ENCODE measurements at places on chromosomes 2 and 18.
A peak's percentile ranks its signal among the peaks of the same experiment; 100 is the strongest.

GRCh38 chr2:157164891-157165290 is 92.6 kb upstream of the GALNT5 start:
- DNase-seq, result no peak

GRCh38 chr2:232893834-232894233 is 23.8 kb downstream of the SNORC start:
- DNase-seq, result no peak

GRCh38 chr2:2662037-2662846 is 331.2 kb upstream of the MYT1L start:
- no peak for DNase-seq

- no peak for DNase-seq
These were observed 4.8 kb upstream of the STAT4 start for GRCh38 chr2:191155608-191156071.

DNA sequence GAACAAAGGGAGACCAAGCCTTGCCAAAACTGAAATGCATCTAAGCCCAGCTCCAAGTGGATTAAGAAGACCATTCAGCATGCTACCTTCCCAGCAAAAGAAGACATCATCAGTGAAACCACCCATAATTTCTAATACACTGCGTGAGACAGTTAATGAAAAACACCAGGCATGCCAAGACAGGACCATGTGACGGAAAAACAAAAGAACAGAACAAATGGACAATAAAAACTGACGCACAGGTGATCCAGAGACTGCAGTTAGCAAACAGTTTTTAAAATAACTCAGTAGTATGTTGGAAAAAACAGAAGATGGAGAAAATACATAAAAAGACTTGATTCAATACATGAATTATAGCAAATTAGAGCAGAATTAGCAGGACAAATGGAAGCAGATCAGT is 15.3 kb downstream of the FAM168B start:
- no peak for DNase-seq

- DNase-seq, result no peak
These were observed 15.2 kb downstream of the LANCL1 start for GRCh38 chr2:210461401-210461800.

- peak; percentile 50 for DNase-seq
These were observed 861 bp downstream of the SLC39A10 start for GRCh38 chr2:195657634-195658540.

DNA sequence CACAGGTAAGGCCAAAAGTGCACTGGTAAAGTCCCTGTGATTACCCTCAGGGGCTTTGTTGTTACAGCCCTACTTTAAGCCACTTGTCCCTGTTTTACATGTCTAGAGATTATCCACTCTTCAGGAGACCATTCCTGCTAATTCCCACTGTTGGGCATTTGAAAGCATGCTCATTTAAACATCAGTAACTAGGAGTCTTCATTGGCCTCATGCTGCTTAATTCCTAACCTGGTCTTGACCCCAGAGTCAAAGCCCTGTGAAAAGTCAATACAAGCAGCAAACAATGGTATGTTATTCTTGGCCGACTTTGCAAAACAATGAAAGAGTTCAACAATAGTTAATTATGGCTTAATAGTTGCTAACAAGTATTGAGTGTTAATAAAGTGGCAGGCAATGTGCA is 23.2 kb downstream of the AFF3 start:
- no peak for DNase-seq

- DNase-seq, result no peak
These were observed 229.1 kb upstream of the SLC14A2 start for GRCh38 chr18:45386041-45386655.

DNA sequence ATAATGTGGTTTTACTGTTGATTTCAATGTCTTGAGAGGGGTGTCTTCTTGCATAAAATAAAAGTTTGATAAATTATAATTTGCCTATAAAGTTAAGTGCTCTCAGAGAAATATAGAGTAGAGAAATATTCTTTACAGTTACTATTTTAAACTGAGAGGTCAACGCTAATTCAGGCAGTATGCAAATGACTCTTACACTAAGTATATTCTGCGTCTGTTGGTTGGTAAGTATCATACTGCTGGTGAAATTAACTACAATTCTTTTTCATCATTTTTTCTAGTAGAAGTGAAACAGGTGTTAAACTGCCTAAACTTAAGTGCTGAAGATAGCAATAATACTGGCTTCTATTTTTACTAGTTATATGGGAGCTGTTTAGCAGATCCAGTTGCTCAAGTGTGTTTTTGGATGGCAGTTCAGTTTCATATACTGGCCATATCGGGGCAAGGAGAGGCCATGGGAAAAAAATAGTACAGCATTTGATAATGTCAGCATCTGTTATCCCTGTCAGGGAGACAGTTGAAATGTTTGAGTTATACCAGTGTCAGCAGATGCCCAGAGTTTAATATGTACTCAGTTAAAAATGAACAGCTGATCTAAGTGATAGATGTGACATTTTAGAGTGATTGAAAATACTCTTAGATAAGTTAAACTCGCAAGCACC is 86.2 kb downstream of the MIB1 start:
- DNase-seq, result no peak

GRCh38 chr2:15158532-15158931 is 402.6 kb downstream of the NBAS start:
- DNase-seq, result no peak

GRCh38 chr2:54377901-54378493 is 78.1 kb upstream of the SPTBN1 start:
- DNase-seq, result no peak

GRCh38 chr2:176612036-176612435 is 342.8 kb downstream of the MTX2 start:
- DNase-seq, result no peak

GRCh38 chr2:203732953-203733510 is 26.6 kb downstream of the CD28 start:
- DNase-seq, result no peak

GRCh38 chr2:79716266-79716665 is 203.4 kb downstream of the CTNNA2 start:
- DNase-seq, result no peak

DNA sequence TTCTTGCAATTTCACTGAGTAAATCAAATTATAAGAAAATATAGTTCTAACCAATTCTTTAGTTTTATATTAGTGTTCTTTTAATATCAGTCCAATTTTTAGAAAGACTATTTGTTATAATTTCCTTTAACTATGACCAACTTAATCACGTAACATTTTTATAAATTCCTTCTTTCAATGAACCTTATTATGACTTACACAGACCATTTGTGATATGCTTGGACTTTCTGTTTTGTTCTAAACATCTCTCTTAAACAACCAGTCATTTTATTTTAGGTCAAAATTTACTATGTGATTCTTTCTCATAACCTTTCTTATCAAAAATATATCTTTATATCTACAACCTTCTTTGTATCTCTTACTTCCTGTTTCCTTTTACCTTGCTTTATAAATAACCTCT is 39.5 kb upstream of the DYNAP start:
- no peak for DNase-seq

DNA sequence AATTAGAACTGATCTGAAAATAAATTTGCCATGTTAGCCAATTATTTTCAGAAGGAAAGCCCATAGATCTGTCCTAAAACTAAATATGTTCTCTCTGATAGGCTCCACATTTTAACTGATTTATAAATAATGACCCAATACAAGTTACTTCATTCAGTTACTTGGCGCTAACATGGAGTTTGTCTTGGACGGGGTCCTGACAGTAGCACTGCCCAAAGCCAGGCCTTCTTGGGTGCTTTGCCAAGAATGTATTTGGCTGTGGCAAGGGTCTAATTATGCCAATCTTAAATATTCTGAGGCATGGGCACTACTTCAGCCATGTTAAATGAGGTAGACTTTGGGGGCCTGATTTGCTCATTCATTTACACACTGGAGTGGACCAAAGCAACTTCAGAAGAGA is 135.0 kb upstream of the PKDCC start:
- no peak for DNase-seq

DNA sequence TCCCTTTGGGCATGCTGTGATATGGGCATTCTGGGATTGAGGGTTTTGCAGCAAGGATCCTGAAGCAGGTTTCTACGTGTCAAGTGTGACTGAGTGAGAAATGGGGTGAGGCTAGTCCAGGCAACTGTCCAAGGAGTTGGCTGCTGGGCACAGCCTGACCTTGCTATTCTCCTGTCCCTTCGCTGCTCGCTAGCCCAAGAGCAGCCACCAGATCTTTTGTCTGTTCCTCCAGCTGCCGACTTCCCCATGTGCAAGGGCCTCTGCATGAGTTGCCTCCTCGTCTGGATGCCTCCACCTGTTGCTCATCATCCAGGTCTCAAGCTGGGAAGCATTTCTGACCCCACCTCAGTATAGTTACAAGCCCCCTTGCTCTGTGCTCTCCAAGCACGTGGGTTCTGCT is 71.1 kb downstream of the DYSF start:
- no peak for DNase-seq

DNA sequence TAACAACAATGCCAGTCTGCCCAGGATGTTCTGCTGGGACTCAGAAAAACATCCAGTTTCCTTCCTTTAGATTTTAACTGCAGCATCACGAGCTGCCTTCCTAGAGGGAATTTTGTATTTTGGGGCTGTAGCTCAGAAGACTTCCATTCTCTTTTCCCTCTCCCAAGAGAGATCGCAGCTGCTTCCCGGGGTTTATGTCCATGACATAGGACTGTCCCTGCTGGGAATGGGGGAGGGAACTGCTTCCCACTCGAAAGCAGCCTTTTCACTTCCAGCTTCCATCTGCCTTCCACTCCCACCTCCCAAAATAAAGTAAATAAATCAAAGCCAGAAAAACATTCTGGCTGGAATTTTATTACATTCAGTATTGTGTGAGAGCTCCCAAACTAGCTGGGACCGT is 52.4 kb downstream of the LIMS1 start:
- DNase-seq, result no peak

DNA sequence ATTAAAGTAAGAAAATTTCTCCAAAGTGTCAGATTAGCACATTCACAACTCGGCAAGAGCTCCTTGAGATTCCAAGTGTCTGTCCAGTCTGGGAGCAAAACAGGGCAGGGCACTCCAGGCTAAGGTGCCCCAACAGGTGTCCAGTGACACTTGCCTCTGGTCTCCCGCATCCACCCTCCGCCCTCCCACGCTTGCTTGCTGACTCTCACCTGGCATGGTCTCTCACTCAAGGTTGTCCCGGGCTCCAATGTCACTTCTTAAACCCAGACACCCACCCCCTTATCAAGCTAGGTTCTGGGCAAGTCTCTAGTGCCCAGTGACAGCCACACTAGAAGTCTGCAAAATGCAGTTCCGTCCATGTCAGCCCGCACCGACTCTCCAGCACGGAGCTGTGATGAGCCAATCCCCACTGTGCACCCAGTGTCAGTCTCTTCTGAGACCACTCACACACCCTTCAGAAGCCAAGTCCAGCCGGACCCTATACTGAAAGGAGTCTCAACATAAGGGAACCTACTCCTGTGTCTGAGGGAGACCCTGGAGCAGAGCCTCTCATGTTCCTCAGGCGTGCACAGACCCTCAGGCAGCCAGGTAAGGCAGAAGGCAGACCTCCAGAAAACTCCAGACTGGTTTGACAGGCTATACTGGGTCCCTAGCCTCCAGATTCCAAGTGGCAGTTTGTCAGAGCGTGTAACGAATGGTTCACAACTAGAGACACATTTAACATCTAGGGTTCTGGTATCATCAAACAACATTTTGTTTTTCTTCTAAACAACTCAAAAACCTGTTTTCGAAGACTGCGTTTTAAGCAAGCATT is 45.6 kb downstream of the HDLBP start:
- no peak for DNase-seq

DNA sequence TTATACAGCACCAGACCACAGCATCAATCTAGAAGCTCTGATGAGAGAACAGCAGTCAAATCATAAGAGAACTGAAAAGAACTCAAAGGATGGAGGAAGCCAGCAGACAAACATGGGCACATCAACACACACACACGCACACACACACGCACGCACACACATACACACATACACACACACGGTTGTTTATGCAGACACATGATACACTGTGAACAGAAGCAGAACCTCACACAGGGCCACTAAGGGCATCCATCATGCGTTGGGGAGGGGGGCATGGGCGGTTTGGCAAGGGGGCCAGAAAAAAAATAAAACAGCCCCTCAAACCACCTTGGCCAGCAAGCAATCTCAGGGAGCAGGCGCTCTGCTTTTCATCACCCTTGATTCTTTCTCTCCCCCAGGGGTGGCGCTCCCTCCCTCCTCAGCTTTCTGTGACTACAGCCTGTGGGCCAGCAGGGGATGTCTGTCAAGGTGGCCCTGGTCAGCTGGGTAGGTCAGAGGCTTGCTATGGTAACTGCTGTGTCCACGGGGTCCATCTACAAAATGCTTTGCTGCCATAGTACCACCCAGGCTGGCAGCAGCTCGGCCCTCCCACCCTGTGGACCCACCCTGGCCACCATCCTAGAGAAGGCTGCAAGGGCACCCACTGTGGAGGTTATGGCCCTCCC is 318.0 kb downstream of the CELF4 start:
- no peak for DNase-seq

DNA sequence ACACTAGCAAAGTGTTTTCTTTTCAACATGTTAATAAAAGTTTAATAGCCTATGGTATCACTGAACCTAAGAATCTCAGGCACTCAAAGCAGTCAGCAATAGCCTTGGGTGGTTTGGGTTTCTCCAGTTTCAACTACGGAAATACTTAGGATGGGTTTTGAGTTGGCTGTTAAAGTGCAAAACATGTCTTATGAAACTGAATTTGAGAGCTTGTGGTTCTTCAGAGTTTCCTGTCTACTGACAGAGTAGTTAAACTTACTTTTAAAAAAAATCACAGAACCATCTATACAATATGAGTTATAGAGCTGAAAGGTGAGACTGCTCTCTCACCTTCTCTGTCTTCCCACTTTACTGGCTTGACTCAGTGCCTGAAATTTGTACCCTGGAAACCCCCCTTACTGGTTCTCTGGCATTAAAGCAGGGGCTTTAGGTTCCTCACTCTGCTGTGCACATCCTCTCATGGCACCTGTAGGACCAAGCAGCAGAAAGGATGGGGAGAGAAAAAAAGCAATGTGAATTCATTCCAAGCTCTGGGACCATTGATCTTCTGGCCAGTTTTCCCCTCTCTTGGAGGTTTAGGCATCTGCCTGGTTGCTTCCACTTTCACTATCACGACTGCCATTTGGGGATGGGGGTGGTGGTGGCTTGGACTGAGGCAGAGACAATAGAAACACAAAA is 18.1 kb downstream of the CCDC141 start:
- peak; percentile 15 for DNase-seq

GRCh38 chr2:53672881-53673522 is 94.6 kb upstream of the CHAC2 start:
- DNase-seq, result no peak

DNA sequence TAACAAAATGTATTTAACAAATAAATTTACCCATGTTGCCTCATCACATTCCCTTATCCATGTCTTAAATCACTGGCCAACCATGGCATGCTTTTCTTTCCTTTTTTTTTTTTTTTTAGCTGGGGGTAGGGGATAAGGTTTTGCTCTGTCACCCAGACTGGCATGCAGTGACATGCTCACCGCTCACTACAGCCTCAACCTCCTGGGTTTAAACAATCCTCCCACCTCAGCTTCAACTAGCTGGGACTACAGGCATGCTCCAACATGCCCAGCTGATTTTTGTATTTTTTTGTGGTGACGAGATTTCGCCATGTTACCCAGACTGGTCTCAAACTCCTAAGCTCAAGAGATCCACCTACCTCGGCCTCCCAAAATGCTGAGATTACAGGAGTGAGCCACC is 266.4 kb downstream of the THSD7B start:
- DNase-seq, result no peak
